ENCODE measurements at places on chromosomes 1 and 21.
A peak's percentile ranks its signal among the peaks of the same experiment; 100 is the strongest.

GRCh38 chr1:59317780-59318179 lies 20.9 kb downstream of the FGGY start:
- H3K36me3 ChIP-seq, result peaks cover 12% of the 10 kb centered on the region
- H3K4me3 ChIP-seq, result no peak overlapping the region
- peaks cover 22% of the 10 kb centered on the region for H3K4me1 ChIP-seq
- H3K27ac ChIP-seq, result no peak overlapping the region

- DNase-seq, result no peak
- peak overlapping the region; percentile 91 for H3K4me3 ChIP-seq
- H3K36me3 ChIP-seq, result no peaks in the 10 kb centered on the region
- H3K4me1 ChIP-seq, result peaks cover 61% of the 10 kb centered on the region
Measured at GRCh38 chr21:43728154-43728466, 9.2 kb downstream of the PDXK start.

DNA sequence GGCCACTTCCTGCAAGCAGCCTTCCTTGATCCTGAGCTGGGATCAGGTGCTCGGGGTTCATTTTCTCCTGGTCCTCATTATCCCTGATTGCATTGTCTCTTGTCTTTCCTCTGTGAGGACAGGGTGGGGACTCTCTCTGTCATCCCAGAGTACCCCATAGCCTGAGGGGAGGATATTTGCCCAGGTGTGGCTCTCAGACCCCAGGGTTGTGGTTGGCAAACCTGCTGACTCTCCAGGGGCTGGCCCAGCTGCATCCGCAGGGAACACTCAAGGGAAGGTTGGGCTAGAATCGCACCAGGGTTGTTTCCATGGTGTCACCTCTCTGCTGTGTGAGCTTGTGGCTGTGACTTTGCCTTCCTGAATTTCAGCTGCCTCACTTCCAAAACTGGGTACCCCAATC lies 276.8 kb upstream of the C1orf174 start:
- no peak for DNase-seq
- H3K4me1 ChIP-seq, result no peaks in the 10 kb centered on the region
- H3K27ac ChIP-seq, result no peak overlapping the region

GRCh38 chr1:115547696-115548095 lies 94.1 kb upstream of the VANGL1 start:
- H3K36me3 ChIP-seq, result no peaks in the 10 kb centered on the region
- no peak overlapping the region for H3K27ac ChIP-seq
- H3K4me3 ChIP-seq, result no peak overlapping the region
- H3K4me1 ChIP-seq, result no peaks in the 10 kb centered on the region

Data from naive B cell (primary cell).